ENCODE measurements at places on chromosomes 4 and X.

GRCh38 chrX:34130501-34130900 lies 1.6 kb downstream of the FAM47A start:
- DNase-seq = no peak

GRCh38 chrX:153814591-153815315 lies 15.6 kb downstream of the PDZD4 start:
- DNase-seq = no peak

DNA sequence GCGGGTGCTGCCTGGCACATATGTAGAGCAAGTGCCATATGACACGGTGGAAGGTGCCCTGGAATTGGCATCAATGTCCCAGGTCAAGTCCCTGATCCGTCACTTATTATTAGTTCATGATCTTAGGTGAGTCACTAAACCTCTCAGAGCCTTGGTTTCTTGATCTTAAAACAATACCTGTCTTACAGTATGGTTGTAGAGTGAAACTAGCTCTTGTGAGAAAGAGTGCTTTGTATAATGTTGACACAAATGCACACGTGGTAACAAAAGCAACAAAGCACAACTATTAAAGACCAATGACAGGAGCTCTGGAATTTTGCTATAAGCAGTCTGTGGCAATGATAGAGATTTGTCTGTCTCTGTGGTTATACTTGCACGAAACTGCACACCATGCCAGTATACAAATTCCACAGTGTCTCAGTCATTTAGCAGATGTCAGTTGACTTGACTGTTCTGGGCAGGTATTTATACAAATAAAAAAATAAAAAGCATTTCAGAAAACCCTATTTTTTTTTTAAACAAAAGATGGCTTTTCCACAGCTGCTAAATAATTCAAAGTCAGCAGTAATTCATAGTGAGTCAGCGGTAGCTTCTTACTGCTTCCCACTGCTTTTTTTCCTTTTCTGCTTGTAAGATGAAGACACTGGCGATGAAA lies 19.7 kb upstream of the ACSL1 start:
- DNase-seq = no peak

- DNase-seq = no peak
Measured at GRCh38 chr4:156665780-156666366, 305.7 kb downstream of the PDGFC start.

GRCh38 chr4:6199422-6199921 lies 877 bp downstream of the JAKMIP1 start:
- DNase-seq = no peak

- DNase-seq = no peak
Measured at GRCh38 chrX:17721715-17722114, 15.6 kb upstream of the SCML1 start.

GRCh38 chr4:26731351-26732035 lies 129.1 kb upstream of the STIM2 start:
- no peak for DNase-seq

DNA sequence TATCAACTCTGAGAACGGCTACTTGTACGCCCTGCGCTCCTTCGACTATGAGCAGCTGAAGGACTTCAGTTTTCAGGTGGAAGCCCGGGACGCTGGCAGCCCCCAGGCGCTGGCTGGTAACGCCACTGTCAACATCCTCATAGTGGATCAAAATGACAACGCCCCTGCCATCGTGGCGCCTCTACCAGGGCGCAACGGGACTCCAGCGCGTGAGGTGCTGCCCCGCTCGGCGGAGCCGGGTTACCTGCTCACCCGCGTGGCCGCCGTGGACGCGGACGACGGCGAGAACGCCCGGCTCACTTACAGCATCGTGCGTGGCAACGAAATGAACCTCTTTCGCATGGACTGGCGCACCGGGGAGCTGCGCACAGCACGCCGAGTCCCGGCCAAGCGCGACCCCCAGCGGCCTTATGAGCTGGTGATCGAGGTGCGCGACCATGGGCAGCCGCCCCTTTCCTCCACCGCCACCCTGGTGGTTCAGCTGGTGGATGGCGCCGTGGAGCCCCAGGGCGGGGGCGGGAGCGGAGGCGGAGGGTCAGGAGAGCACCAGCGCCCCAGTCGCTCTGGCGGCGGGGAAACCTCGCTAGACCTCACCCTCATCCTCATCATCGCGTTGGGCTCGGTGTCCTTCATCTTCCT lies 2.7 kb downstream of the PCDH10 start:
- DNase-seq = no peak

All from breast epithelium (tissue), 4 donors.